Activated T-helper 1 cell treated with anti-CD3 and anti-CD28 coated beads, Interleukin-2, amount 50 U/mL, for 16 hours (primary cell): ENCODE measurements at places on chromosomes 12 and 14.

DNA sequence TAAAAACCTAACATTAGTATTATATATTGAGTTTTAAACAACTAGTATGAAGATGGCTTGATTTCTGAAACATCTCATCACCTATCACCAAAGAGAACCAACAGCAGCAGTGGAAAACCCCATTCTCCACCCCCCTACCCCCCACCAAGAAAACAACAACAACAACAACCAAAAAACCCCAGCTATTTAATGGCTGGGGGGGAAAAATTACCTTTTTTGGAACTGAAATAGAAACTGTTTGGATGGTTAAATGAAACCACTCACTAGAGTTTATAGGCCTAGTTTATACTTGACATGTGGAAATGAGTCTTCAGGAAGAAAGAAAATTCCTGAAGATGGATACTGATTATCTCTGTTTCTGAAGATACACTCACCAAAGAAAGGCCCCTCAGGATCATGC is 30.3 kb downstream of the PPP2R5E start:
- no peak for DNase-seq

- no peak for DNase-seq
Observed at GRCh38 chr14:103519837-103520212, 2.8 kb downstream of the CKB start.

DNA sequence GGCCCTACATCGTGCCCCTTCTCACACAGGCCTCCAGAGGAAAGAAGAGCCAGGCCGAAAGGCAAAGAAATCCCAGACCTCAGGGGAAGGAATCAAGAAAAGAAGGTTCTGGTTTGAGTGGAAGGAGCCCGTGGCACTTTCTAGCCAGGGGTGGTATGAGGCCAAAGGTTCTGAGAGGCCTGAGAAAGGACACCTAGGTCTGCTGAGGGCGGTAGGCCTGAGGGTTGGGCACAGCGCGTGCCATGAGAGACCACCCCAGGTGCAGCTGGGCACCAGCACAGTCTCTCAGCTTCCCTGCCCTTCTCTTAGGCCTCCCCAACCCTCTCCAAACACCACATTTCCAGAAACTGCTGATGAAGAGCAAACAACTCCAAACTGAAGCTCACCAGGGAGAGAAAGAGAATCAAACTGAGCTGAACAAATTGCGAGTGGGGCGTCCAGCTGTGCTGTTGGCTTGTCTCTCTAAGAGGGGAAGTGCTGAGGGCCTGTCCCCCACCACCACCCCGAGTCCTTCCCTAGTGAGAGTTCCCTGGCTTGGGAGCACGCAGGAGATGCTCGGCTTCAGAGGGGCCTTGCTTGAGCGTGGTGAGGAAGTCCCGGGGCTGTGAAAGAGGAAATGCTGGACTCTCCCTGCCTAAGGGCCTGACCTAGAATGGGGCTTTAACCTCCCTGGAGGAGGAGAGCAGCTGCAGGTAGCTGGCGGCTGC is 184.8 kb downstream of the ZFP36L1 start:
- DNase-seq, result no peak

DNA sequence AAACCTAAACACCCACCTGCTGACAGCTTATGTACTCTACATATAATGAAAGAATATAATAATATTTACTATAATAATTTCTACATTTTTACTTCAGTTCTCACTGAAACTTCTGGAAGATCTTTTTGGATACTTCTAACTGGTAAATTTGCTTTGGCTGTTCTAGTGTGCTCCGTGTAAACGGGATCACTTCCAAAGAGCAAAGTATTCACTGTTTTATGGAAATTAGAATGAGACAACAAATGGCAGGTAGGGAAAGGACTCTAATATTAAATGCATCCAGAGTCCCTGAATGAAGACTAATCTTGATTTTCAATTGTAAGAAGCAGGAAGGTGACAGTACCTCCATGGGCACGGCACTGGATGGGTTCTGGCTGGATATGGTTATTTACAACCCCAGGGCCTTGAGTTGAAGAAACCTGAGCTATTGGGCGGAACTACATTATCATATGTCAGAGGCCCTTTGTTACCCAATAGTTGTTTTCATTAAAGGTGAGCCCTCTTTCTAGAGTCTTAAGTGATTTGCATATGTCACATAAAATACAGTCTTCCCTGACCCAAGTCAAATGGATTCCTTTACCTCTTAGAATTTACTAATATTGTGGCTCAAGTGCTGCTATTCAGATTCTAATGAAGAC is 10.7 kb downstream of the ERP29 start:
- no peak for DNase-seq

DNA sequence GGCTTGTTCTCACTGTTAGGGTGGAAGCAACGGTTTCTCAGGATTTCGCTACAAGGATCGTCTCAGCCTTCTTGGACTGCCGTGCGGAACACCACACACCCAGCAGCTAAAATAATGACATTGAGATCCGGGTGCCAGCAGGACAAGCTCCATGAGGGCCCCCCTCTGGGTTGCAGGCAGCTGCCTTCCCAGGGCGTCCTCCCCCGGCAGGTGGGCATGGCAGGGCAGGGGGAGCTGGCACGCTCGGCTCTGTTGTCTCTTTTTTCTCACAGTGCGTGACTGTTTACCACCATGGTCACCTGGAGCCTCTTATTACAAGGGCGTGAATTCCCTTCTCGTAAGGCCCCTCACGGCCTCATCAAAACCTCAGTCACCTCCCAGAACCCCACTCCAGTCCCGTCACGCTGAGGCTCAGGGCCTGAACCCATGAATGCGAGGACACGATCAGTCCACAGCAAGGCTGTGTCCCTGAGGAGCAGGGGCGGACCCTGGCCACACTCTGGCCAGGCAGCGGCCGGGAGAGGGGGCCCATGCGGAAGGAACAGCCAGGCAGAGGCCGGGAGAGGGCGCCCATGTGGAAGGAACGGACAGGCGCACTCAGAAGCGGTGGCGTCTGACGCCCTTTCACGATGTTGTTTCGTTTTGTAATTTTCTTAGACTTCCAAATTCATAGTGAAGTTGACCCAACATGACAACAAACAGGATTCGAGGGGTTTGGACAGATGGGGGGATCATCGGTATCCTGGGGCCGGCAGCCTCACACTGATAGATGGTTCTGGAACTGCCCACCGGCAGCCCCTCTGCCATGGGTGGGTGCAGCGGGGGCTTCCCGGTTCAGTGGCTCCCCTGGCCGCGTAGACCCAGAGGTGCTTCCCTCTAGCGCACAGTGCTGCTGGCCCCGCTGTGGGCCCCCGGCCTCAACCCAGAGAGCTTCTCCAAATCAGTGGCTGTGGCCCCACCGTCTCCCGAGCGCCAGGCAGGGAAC is 10.0 kb downstream of the LRCOL1 start:
- no peak for DNase-seq

DNA sequence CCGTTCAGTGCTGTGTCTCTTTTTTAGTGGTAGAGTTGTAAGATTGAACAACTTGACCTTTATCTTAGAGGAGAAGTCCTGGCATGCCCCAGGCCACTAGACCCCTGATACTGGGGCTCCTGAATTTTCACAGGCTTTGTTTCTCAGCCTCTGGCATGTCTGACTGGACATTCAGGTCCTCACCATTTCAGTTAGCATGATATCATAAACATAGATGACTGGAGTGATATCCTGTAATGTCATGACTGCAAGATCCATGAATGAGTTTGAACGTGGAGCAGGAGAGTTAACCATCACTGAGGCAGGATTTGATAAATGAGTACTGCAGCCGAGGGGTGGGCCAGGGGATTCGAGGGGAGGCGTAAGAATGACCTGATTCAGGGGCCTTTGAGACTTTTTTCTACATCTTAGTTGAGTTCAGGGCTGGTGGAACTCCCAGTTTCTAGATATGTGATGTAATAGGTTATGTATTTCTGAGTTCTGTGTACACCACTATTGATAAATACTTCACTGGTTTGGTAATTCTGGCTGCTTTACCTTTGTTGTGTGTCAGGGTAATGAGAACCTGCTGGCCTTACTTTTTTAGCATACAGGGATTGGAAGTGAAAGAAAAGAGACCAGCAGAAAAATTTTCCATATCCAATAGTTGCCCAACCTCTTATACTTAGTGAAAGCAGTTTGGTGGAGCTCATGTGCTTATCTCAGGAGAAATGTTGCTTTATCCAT is 217.0 kb downstream of the SYNE2 start:
- no peak for DNase-seq

- DNase-seq, result no peak
Observed at GRCh38 chr12:115010324-115010995, 326.5 kb upstream of the TBX3 start.

DNA sequence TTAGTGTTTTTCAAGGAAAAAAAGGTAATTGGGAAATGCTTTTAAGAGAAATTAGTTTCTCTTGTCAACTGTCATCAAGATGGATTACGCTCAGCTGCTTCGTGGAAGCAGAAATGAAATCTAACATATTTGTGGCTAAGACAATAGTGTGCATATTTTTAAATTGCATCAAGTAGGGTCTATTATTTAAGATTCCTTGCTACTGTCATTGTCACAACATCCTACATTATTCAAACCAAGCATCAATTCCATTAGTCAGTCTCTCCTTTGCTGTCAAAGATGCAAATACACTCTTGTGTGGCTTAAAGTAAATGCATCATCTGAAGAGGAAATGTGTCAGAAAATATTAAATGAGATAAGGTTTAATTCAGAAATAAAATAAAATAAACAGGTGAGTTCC is 1277.6 kb upstream of the SEL1L start:
- no peak for DNase-seq

GRCh38 chr12:59733200-59733599 is 137.4 kb downstream of the SLC16A7 start:
- DNase-seq, result no peak

DNA sequence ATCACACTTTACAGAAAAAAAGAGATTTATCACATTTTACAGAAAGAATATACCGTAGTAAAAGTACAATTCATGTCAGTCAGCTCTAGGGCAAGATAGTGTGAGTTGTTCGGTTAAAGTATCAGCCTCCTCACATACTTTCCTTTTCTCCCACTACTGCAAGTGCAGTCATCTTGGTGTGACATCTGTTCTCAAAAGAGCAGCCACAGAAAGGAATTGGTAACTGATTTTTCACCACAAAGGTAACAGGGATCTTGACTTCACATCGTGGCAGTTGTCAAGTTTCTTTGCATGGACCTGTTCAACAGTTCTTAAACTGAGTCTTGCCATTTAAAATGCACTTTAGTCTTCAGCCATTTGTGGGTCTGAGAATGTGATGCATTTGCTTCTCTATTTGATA is 5.0 kb upstream of the E2F7 start:
- no peak for DNase-seq

DNA sequence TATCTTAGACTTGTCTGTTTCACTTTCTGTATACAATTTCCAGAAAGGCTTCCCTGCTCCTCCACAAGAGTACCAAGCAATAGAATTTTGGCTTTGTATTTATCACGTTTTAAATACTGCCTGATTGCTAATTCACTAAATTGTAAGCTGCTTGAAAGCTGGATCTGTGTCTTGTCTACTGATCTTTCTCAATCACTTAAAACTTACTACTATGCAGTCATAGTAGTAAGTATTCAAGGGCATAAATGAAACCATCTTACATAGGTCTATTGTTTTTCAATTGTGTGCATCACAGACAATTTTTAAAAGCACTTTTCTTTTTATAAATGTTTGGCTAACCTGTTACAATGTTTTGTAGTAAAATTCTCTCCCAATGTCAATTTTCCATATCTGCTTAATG is 1.2 kb upstream of the GLIPR1L2 start:
- no peak for DNase-seq

- DNase-seq, result no peak
Observed at GRCh38 chr12:110256780-110257431, 24.1 kb upstream of the ATP2A2 start.

DNA sequence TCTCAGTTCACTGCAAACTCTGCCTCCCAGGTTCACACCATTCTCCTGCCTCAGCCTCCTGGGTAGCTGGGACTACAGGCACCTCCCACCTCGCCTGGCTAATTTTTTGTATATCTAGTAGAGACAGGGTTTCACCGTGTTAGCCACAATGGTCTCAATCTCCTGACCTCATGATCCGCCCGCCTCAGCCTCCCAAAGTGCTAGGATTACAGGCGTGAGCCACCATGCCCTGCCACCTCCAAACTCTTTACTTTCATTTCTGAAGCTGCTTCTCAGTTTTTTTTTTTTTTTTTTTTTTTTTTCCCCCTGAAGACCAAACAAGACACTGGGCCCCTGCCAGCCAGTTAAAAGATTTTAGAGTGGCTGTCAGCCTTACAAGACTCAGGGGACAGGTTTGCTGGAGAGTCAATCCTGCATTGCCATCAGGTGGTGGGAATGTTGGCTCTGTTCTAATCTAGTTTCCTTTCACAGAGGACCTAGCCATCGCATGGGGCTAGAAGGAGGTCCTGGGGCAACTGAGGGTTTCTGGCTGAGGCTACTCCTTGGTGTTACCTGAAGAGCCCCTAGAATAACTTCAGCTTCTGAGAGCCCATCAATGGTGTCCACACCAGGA is 37.4 kb upstream of the HIGD1C start:
- no peak for DNase-seq

- DNase-seq, result no peak
Observed at GRCh38 chr12:17235996-17236395, 630.0 kb upstream of the LMO3 start.

- no peak for DNase-seq
Observed at GRCh38 chr14:34676516-34677211, 37.7 kb downstream of the CFL2 start.

DNA sequence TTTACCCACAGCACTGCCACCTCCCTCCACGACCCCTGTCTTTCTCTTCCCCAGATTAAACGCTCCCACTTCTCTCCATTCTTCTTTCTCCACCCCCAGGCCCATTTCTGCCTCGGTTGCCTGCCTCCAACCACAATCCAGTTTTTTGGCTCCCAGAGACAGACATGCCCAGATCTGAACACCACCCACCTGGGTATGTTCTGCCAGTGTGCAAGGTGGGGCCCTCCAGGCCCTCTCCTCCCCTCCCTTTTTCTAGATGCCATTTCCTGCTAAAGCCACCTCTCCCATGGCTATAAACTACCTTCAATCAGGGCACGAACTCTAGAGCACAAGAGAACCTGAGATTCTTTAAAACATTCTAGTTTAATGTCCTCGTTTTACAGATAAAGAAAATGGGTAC is 63.3 kb downstream of the IRF2BPL start:
- no peak for DNase-seq

GRCh38 chr12:54948171-54948570 is 36.4 kb downstream of the TESPA1 start:
- DNase-seq, result no peak

- DNase-seq, result no peak
Observed at GRCh38 chr12:128938886-128939285, 85.6 kb downstream of the GLT1D1 start.

- DNase-seq, result no peak
Observed at GRCh38 chr12:66531766-66532165, 147.1 kb downstream of the GRIP1 start.

DNA sequence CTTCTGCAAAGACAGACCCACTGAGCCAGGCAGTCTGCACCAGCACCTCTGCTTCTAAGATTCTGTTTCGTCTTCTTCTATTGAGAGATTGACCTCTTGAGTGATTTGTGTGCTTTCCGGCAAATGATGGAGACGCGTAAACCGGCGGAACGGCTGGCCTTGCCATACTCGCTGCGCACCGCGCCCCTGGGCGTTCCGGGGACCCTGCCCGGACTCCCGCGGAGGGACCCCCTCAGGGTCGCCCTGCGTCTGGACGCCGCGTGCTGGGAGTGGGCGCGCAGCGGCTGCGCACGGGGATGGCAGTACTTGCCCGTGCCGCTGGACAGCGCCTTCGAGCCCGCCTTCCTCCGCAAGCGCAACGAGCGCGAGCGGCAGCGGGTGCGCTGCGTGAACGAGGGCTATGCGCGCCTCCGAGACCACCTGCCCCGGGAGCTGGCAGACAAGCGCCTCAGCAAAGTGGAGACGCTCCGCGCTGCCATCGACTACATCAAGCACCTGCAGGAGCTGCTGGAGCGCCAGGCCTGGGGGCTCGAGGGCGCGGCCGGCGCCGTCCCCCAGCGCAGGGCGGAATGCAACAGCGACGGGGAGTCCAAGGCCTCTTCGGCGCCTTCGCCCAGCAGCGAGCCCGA is 703 bp downstream of the ASCL4 start:
- no peak for DNase-seq
